ENCODE measurements at places on chromosomes 4 and X.

DNA sequence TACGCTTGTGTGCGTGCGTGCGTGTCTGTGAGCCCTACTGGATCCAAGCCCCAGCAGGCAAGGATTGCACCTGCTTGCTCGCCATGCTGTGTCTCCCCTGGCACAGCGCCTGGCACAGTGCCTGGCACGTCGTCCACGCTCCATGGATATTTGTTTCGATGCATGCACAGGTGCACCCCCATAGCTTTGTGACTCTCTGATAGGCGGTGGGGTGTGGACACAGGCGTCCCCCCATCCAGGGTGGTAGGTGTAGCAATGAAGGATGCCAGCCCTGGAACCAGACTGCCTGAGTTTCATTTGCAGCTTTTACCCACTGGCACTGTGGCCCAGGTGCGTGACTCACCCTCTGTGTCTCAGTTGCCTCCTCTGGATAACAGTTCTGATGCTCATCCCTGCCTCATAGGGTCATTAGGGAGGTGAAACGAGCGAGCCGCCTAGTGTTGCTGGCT, 20.2 kb downstream of the PIGG start:
- no peak for DNase-seq

DNA sequence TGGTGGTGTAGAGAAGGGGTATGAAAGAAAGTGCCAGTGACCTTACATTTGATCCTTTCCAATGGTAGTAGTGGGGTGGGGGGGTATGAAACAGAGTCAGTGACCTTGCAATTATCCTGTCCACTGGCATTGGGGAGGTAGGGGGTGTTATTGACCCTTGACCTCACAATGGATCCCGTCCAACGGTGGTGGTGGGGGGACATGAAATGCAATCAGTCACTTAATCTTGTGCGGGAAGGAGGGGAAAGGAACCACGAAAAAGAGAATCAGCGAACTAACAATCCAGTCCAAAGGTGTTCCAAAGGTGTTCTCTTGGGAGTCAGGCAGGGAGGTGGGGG, 619 bp upstream of the PDK3 start:
- DNase-seq: no peak

GRCh38 chrX:18687856-18688495, 16.1 kb upstream of the RS1 start:
- peak; percentile 42 for DNase-seq

DNA sequence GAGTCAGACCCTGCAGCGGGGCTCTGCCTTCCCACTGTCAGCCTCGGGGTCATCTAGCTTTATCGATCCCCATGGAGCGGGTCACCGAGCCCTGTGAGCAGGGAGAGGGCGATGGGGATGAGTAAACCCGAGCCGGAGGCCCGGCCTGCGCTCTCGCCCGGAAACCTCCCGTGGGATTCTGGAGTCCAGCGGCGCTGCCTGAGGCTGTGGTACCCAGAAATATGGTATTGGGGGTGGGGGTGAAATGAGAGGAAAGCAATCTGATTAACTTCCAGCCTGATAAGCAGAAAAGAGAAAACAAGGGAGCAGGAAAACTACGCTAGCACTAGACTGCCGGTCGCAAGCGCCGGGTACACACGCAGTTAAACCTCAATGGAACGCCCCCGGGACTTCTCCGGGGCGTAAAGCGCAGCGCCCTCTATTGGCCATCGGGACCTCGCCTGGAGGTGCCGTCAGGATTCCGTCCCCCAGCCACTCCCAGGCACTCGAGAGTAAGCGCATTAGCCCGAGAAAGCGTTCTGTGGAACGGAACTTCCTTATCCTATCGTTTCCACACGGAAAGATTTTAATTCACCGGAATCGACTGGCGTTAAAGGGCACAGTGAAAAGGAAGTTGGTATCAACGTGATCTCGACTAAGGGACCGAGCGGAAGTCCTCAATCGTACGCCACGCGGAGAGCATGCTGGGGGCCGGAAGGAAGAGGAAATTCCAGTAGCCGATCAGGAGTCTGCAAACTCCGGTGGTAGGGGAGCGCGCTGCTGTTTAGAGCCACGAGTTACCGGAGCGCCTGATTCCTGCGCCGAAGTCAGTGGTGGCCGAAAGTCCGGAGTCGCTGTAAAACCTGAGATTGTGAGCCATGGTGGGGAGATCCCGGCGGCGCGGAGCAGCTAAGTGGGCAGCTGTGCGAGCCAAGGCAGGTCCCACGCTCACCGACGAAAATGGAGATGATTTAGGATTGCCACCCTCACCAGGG, at the start of gene UTP3:
Gene UTP3 (plus strand): TSS at position 712 of the 974 bp plus-strand sequence. CDS start 146 bp downstream, at position 858.
- DNase-seq: peak; percentile 99

GRCh38 chr4:139522457-139522856, 33.6 kb downstream of the SETD7 start:
- no peak for DNase-seq

Data from suppressor macrophage (primary cell).